ENCODE measurements at places on chromosomes 3 and 15. TPM values are rescaled to one million over a fixed set of nuclear protein-coding genes. Genes with fewer than 3 reads are reported as not detected.

The OPA1 gene
- 60.8 TPM for total RNA-seq

The SCN11A gene
- total RNA-seq = 0.63 TPM

The CPEB1 gene
- total RNA-seq = 0.84 TPM

The SEMA4B gene
- total RNA-seq = 24.0 TPM

The CCR3 gene
- not detected for total RNA-seq

The CFAP100 gene
- 1.1 TPM for total RNA-seq

The DAZL gene
- not detected for total RNA-seq

The KCNAB1 gene
- total RNA-seq = 0.79 TPM

The PIF1 gene
- 53.2 TPM for total RNA-seq

The MITF gene
- 2.7 TPM for total RNA-seq

The THSD4 gene
- 1.4 TPM for total RNA-seq

The CHDH gene
- total RNA-seq = 3.0 TPM

The ADAMTS7 gene
- 62.9 TPM for total RNA-seq

The FAM81A gene
- total RNA-seq = 4.2 TPM

The BFSP2 gene
- total RNA-seq = not detected

The TNNC1 gene
- total RNA-seq = 0.45 TPM

The GOLGA6D gene
- not detected for total RNA-seq

The HMG20A gene
- total RNA-seq = 67.2 TPM

The SKOR1 gene
- total RNA-seq = 0.49 TPM

The ATG3 gene
- 47.4 TPM for total RNA-seq

The BNC1 gene
- 0.35 TPM for total RNA-seq

The MTFMT gene
- 20.5 TPM for total RNA-seq

The ANKRD63 gene
- not detected for total RNA-seq

The ATP8B4 gene
- total RNA-seq = 0.18 TPM

The RPUSD2 gene
- total RNA-seq = 16.0 TPM

The SLC2A2 gene
- total RNA-seq = not detected

The SPINK8 gene
- not detected for total RNA-seq

The NANOGP8 gene
- total RNA-seq = 0.34 TPM

The SLC24A5 gene
- not detected for total RNA-seq

The GNAT1 gene
- not detected for total RNA-seq

The ZNF502 gene
- not detected for total RNA-seq

The CCDC32 gene
- 19.2 TPM for total RNA-seq

The DNAH12 gene
- 0.09 TPM for total RNA-seq

The CLDN18 gene
- not detected for total RNA-seq

The SEMA5B gene
- 57.3 TPM for total RNA-seq

The CP gene
- 0.42 TPM for total RNA-seq

The BNIP2 gene
- 37.5 TPM for total RNA-seq

The DGKG gene
- total RNA-seq = 0.18 TPM

The LMOD3 gene
- 4.2 TPM for total RNA-seq

Measured in neural crest cell (in vitro differentiated cells).